ENCODE measurements at places on chromosomes 4 and X.

DNA sequence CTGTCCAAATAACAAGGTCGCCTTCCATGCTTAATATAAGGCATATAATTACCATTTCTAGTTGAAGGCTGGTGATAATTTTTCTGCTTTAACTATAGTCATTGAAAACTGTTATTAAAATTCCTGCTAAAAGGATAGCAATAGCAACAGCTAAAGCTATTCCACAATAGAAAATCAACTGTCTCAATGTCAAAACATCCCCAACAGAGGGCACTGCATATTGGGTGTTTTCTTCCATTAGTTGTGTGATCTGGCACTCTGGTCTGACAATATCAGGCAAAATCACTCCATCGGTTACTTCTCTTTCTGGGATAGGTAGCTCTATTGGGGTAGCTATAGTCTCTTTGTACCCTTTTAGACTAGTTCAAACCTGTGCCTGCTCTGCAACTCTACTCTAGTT is 53.5 kb downstream of the TMPRSS11F start:
- DNase-seq = no peak

GRCh38 chr4:139273835-139274234 is 6.2 kb downstream of the MGARP start:
- no peak for DNase-seq

GRCh38 chr4:139875411-139875825 is 209.8 kb downstream of the MGST2 start:
- DNase-seq = no peak

GRCh38 chr4:151267104-151267503 is 9.9 kb upstream of the PRSS48 start:
- DNase-seq = no peak

DNA sequence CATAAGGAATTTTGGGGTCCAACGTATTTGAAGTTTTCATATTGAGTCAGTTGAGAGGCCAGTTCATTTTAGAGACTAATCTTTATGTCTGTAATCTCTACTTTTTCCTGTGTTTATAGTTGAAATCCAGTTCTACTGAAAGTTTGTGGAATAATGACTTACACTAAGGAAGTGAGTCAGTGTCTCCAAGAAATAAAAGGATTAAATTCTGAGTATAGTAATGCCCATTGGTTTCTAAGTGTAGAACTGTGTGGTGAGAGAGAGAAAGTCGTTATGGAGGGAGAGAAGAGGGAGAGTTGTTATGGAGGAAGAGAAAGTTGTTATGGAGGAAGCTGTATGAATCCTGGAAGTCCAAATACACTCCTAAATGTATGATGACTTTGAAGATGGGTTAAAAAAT is 264.6 kb upstream of the HAND2 start:
- no peak for DNase-seq

- no peak for DNase-seq
Observed at GRCh38 chr4:6320663-6321062, 51.0 kb downstream of the WFS1 start.

DNA sequence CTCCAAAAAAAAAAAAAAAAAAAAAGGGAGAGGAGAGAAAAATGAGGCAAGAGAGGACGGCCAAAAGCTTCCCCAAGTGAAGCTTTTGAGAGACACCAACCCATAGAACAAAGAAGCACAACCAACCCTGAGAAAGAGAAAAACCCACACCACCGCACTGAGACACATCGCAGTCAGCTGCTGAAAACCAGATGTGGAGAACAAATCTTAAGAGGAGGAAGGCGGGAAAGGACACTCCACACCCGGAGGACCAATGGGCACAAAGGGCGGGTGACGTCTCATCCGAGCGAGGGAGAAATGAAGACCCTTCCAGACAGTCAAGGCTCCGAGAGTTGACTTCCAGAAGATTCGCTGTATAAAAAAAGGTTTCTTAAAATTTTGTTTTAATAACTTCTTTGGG is 112.1 kb downstream of the AFAP1 start:
- no peak for DNase-seq

GRCh38 chr4:55406545-55406944 is 10.8 kb downstream of the TMEM165 start:
- DNase-seq = no peak

Data from stimulated activated CD4-positive, alpha-beta T cell treated with anti-CD3 and anti-CD28 coated beads, Interleukin-2, amount 100 ng/mL, for 4 hours (primary cell).